ENCODE measurements at places on chromosomes 2 and 18.

DNA sequence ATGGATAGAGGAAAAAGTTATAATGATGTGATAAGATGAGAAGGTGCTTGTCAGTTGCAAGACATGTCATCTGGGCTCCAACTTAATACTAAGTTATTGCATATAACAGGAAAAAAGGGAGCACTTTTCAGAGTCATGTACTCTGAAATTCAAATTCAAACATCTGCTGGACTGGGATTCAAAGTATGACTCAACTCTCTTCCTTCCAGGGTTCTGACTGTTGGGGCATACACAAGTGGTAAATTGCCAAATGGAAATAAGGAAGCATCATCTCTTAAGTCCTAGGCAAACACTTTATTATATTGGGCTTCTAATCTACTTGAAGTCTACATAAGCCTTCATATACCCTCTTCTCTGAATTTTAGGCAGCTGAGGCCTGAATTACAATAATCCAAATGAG, 44.9 kb downstream of the ZBTB14 start:
- DNase-seq: no peak

GRCh38 chr2:98476192-98476868, 31.7 kb downstream of the INPP4A start:
- peak; percentile 59 for DNase-seq

DNA sequence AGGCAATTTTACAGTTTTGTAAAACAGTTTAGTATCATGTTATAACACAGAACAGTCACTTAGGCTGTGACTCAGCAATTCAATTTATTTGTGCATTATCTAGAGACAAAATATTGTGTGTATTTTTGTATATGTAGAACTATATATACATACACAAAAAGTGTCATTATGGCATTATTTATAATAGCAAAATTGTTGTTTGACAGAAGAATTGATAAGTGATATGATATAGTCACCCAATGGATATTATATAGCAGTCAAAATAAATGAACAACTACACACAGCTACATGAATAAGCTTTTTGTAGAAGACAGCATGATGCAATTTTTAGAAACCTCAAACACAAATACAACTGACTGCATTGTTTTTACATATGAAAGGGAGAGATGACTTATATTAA, 334.0 kb downstream of the TRIB2 start:
- no peak for DNase-seq

- peak; percentile 49 for DNase-seq
Measured at GRCh38 chr2:18176679-18177215, 298.3 kb downstream of the KCNS3 start.

- no peak for DNase-seq
Measured at GRCh38 chr2:105177536-105178254, 63.8 kb upstream of the GPR45 start.

- DNase-seq: no peak
Measured at GRCh38 chr18:35936951-35937350, 35.5 kb upstream of the RMP24 start.

- no peak for DNase-seq
Measured at GRCh38 chr2:173159791-173160463, 84.3 kb downstream of the MAP3K20 start.

- no peak for DNase-seq
Measured at GRCh38 chr2:174059178-174059883, 94.2 kb upstream of the SP3 start.

DNA sequence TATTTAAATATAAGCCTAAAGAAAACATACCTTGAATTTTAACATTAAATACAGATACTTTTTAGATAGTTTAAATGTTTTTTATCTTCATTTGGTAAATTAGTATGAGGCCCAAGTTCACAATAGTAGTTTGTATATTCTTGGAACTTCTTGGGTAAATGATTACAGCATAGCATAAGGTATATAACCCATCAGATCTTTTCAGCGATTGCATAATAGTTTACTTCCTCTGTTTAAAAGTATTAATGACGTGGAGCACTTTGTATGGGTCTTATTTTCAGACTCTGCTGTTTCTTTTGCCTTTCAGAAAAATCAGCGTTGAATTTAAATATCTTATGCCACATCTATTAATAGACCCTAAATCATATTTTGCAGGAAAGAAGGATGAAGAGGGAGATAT, 60.2 kb downstream of the CHRNA1 start:
- no peak for DNase-seq

GRCh38 chr2:113160248-113160647, 13.5 kb upstream of the PSD4 start:
- DNase-seq: no peak

GRCh38 chr2:230329946-230330605, 3.1 kb downstream of the SP140L start:
- no peak for DNase-seq

GRCh38 chr2:85889627-85890281, 964 bp upstream of the ST3GAL5 start:
- no peak for DNase-seq

DNA sequence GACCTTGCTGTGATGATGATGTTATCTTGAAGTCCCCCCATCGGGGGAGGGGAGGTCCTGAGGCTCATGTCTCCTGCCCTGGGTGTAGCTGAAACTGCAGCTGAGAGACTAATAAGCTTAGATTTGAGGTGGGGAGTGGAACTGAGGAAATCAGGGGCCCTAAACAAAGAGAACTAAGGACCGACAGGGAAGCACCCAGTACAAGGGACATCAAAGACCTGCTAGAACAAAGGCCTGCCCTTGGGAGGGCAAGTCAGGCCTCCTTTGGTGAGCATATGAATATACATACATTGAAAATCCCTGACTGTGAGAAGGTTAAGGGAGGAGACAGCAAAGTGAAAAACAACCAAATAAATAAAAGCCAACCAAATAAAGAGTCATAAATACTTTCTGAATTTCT, 1132.5 kb upstream of the CELF4 start:
- no peak for DNase-seq

DNA sequence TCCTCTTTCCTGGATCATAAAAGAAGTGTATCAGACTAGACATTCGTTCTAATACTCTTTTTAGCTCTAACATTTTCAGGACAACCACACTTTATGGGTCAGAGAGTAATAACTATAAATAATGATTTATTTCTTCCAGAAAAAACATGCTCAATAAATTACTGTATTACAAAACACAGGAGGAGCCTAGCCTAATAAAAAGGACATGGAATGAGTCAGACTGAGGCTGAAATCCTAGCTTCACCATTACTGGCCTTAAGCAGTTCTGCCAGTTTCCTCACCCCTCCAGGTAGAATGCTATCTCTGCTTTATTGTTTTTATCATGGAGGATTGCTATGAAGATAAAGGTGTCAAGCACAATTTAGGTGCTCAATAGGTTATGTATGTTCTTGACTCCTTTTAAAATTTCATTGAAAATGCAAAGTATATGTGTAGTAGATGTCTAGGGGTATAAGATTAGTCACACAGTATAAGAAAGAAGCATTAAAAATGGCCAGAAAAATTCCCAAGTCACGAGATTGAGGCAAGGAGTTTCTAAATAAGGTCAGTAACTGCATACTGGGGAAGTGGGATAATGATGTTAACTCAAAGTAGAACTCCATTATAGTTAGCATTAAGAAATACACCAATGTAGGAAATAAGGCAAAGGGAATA, 105.5 kb upstream of the NEUROD1 start:
- DNase-seq: no peak

- DNase-seq: no peak
Measured at GRCh38 chr2:46634905-46635304, 155.5 kb downstream of the TMEM247 start.

DNA sequence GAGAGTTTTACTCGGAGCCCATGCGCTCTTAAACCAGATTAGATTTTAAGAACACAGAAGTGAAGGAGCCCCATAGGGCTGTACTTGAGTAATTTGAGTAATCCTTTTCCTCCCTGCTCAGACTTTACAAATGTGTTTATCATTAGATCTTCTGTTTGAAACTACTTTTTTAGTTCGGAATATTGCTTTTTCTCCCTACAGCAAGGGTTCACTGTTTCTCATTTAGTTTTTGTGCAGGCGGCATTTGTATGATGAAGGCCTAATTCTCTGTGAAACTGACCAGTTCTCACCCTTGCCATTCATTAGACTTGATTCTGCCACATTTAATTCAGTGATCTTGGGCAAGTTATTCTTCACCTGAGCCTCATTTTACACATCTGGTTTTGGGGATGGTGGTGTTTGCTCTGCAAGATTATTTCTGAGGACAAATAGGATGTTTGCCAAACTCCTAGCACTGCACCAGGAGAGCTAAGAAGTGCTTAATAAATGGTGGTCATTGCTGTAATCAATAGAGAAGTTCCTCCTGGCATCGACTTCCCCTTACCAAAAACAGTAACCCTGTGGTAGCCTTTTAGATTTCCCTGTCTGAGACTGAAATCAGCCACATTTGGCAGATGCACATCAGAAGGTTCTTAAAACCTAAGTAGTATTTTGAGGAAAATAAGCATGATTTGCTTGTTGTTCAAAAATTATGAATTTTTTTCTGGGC, 2.2 kb downstream of the B3GNT2 start:
- no peak for DNase-seq

- DNase-seq: no peak
Measured at GRCh38 chr18:46310675-46311345, 206.6 kb downstream of the HAUS1 start.

- no peak for DNase-seq
Measured at GRCh38 chr2:154381931-154382794, 316.3 kb upstream of the KCNJ3 start.

GRCh38 chr2:201327678-201328077, 29.5 kb downstream of the FLACC1 start:
- no peak for DNase-seq

DNA sequence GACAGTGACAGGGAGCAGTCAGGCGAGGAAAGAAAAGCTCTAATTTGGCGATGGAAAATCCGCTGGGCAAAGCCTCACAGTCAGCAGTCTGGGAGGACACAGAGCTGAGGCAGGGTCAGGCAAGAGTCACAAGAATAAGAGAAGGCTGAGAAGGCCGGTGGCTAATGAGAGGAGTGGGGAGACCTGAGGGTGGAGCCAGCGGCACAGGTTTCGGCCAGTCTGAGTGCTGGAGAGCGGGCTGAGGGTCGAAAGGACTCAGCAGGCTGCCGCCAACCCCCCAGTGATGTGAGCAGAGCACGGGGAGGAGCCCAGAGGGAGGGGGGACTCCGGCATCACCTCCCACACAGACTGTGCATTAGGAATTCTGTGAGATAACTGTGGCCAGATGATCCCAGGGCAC, 500.6 kb upstream of the MYT1L start:
- no peak for DNase-seq

GRCh38 chr2:77310416-77310815, 211.8 kb downstream of the LRRTM4 start:
- peak; percentile 60 for DNase-seq

GRCh38 chr2:6921321-6921922, 4.2 kb downstream of the RNF144A start:
- DNase-seq: no peak

DNA sequence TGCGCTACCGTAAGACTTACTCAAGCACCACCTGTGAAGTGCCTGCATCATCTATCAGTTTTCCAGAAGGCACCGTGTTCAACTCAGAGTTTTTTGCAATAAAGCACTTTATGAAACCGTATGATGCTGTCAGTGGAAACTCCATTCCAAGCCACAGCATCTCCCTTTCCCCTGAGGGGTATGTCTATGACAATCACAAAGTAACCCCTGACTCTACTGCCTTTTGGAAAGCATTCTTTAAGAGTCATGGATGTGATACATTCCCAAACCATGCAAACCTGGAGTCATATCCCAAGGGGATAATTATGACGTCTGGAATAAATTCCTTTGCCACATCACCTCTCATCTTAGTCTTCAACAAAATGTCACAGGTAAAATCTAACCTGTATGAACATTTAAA, 39.2 kb downstream of the UNC50 start:
- no peak for DNase-seq

GRCh38 chr2:138787053-138787666, 7.0 kb upstream of the NXPH2 start:
- DNase-seq: peak; percentile 58

GRCh38 chr2:187034434-187034833, 185.5 kb upstream of the ZSWIM2 start:
- no peak for DNase-seq

DNA sequence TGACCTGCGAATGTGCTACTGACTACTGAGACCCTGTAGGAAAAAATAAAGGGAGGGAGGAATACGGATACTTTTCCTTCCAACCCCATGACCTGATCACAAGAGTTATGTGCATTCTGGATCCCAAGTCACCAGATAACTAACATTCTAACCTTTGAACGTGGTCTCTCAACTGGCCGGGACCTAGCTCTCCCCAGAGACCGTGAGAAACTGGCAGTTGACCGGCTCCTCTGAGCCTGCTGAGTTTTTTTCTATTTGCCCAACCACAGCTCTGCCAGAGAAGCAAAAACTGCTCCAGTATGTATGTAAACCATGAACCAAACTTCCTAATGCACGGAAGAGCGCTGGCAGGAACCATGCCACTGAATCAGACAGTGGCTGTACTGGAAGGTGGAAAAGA, 47.5 kb upstream of the PTMA start:
- DNase-seq: no peak

DNA sequence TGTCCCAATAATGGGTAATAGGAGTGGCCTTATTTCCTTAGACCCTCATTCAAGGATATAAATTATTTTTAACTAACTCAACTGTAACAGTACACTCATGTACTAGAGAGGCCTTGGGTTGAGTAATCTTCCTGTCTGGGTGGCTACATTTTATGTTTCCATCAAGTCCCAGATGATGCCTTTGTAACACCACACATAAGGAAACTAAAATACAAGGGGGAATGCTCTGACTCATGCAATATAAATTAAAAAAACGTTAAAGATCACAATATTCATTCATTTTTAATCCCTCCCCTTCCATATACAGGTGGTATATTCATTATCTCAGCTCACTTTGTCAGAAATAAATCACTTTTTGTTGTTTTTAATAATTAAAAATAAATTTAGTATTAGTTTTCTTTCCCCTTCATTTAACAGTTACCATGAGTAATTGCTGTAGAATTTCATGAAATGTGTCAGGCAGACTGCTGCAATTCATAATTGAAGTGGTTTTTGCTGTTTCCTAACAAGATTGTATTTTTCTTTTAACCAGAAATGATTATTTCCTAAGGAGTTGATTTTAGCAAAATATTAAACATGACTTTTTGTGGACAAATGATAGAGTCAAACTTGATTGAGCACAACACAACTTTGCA, 1403.6 kb downstream of the SUCLG1 start:
- DNase-seq: no peak

DNA sequence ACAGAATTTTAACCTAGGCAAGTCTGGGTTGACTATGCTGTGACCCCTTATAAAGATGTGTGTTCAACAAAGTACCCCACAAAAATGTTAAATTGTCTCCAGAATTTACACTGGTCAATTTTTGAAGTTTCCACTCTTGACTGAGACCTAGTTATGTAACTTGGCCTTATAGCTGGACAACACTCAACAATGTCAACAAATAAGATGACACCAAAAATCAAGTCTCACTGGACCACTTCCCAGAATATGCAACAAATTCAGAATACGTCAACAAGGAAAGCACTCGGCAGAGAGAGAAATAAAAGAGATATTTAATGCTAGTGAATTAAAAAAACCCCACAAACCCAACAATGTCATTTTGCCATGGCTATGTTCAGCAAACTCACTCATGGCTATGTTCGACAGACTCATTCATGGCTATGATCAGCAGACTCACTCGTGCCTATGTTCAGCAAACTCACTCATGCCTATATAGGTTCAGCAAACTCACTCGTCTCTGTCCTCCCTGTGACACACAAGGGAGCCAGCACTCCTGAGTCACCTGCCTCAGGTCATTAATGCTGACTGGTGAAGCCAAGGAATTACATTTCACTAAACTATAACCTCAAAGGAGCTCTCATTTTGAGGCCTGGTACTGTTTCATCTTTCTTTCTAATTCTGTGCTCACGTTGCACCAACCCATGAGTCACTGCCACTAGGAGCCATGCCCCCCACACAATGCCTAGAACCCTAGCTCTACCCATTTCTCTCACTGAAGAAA, 72.7 kb downstream of the PTPN2 start:
- no peak for DNase-seq
